ENCODE measurements at places on chromosomes 11 and 22. TPM values are rescaled to one million over a fixed set of nuclear protein-coding genes. Genes with fewer than 3 reads are reported as not detected.
A peak's percentile ranks its signal among the peaks of the same experiment; 100 is the strongest.

- DNase-seq = no peak
Measured at GRCh38 chr11:12298610-12299009, 78.8 kb upstream of the PARVA start.

GLYAT gene
- not detected for total RNA-seq

TBX10 gene
- total RNA-seq = not detected

SYT13 gene
- not detected for total RNA-seq

GRCh38 chr11:75474240-75474639 is 41.2 kb upstream of the KLHL35 start:
- no peak for DNase-seq

TMA7B gene
- total RNA-seq = 0.47 TPM

CCDC81 gene
- total RNA-seq = 1.0 TPM

DNA sequence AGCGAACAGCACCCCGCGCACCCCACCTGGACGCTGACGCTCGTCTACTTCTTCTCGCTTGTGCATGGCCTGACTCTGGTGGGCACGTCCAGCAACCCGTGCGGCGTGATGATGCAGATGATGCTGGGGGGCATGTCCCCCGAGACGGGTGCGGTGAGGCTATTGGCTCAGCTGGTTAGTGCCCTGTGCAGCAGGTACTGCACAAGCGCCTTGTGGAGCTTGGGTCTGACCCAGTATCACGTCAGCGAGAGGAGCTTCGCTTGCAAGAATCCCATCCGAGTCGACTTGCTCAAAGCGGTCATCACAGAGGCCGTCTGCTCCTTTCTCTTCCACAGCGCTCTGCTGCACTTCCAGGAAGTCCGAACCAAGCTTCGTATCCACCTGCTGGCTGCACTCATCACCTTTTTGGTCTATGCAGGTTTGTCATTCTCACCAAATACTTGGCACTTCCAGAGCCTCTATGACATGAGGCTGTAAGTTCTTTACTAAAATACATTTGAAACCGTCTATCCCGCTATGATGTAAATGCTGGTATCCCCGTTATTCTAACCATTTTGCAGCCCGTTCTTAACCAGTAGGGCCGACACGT is 535 bp downstream of the AQP11 start:
- no peak for DNase-seq

PGA4 gene
- total RNA-seq = not detected

APOL6 gene
- 37.2 TPM for total RNA-seq

DNA sequence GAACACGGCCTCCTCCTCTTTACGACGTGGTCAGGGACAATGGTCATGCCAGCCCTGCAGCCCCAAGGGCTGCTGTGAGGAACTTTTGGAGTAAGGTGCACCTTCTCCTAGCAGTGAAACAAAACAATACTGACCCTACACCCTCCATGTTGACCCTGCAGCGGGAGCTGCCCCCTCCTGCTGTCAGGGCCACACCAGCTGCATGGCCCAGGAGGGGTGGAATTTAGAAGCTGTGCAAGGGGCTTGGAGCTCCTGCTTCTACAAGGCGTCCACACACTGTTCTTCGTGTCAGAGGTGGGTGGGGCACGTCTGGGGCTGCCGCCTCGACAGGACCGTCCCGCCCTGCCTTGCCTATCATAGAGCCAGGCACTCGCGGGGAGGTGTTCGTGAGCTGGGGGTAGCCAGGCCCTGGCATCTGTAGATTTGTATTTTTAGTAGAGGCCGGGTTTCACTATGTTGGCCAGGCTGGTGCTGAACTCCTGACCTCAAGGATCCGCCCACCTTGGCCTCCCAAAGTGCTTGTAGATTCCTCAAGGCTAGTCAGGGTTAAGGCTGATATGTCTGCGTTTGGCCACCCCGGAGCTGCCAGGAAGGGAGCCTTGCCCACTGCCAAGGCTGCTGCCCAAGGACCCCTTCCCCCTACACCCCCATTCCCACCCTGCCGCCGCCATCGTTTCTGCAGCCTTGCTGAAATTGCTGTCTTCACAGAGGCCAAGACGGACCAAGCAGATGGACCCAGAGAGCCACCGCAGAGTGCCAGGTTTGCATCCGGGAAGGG is 15.9 kb downstream of the INCENP start:
- DNase-seq = peak; percentile 25

- DNase-seq = no peak
Measured at GRCh38 chr22:39852799-39853198, 40.8 kb downstream of the ENTHD1 start.

DNA sequence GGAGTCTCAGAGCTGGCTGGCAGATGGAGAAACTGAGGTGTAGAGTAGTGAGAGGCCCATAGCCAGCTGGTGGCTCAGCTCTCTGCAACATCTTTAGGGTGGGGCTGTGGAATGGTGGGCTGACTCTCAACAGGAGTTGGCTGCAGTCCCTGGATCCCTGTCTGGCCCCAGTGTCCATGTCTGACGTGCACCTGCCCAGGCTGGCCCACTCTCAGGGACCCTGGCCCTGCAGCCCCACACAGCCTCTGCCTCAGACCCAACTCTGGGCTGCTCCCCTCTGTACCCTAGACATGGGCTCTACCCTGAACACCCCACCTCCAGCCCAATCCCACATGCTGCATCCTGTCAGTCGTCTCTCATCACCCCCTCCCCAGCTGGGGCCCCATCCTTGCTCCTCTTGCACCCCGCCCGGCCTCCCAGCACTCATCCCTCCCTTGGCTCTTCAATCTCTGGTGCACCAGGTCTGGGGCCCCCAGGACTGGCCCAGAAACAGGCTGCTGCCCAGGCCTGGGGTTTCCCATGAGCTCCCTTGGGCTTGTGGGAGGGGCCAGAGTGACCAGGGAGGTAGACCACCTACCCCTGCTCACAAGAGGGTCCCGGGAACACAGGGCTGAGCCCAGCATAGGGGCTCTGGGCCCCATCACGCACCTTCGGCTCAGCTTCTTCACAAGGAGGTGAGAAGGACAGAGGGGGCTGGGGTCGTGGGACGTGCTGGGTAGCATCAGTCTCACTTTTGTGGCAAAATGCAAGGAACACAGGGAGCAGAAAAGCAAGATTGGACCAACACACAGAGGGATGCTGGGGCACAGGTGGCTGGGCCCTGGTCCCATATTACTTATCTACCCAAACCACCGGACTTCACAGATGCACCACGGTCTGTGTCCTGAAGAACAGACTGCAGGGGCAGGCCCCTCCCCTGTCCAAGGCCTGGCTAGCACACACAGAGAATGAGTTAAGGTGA is 31.5 kb downstream of the ARVCF start:
- DNase-seq = no peak

DNA sequence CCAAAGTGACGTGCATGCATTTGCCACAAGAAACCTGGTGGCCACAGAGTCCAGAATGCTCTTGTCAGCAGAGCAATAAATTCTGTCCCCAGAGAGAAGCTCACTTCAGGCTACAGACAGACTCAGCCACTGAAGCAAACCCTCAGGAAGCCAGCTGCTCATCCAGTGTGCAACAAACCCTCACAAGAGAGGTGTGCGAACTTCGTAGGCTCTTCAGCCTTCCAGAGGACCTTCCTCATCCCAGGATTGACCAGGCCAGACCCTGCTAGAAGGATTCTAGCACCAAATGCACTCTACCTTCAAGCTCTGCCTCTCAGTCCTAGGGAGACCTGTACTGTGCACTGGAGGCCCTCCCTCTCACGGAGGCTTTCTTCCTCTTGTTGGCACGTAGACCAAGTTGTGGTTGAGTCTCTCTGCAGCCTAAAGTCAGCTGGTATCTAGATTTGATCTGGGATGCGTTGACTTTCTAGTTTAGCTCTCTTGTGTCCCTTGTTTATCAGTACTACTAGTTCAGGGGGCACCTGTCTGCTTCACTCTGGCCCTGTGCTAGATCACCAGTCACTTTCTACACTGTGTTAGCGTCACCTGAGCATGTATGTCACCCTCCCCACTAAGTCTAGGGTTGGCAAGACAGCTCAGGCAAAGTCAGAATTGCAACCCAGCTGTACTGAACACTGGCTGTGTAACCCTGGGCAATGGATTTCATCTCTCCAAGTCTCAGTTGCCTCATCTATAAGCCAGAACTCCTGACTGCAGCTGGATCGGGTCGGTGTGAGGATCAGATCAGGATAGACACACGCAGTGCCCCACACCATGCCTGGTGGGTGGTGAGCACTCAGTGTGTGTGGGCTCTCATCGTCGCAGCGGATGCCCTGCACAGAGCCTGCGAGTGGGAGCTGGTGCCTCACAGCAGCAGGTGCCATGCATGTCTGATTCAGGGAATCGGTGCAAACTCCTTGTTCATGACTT is 22.1 kb upstream of the TMPRSS13 start:
- DNase-seq = no peak

OVOL1 gene
- total RNA-seq = 25.8 TPM

DNA sequence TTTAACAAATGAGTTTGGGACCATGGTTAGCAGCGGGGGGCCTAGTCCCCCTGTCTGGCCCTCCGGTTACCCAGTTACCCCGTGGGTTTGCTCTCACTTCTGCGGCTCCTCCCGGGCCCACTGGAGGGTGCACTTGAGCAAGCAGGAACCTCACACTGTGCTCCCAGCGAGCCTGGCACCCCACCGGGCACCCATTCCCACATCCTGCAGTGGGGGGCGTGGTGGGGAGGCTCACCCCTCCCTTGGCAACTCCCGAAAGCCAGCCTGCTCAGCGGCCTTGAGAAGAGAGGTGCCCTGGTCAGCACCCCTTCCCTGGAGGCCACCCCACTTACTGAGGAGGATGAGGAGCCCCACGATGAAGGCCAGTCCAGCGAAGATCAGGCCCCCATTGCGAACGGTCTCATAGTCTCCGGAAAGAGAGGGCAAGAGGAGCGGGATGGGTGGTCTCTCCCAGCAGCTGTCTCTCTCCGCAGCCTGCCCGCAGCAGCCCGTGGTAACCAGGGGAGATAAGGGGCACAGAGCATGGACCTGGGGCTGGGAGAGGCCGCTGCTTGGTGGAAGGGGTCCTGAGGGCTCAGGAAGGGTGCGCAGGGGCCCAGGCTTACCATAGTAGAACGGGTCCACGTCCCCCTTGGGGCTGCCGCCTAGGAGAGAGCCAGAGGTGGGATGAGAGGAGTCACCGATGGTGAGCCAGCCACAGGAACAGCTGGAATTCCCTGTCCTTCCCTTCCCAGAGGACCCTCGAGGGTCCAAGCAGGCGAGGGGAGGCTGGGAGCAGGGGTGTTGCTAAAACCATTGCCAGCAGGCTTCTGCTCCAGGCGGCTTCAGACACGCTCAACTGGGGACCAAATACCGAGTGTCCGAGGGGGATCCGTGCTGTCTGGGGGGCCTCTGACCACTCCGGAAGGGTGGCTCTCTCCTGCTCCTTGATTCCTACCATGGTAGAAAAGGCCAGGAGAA is 2.2 kb downstream of the FXYD2 start:
- DNase-seq = no peak

DNA sequence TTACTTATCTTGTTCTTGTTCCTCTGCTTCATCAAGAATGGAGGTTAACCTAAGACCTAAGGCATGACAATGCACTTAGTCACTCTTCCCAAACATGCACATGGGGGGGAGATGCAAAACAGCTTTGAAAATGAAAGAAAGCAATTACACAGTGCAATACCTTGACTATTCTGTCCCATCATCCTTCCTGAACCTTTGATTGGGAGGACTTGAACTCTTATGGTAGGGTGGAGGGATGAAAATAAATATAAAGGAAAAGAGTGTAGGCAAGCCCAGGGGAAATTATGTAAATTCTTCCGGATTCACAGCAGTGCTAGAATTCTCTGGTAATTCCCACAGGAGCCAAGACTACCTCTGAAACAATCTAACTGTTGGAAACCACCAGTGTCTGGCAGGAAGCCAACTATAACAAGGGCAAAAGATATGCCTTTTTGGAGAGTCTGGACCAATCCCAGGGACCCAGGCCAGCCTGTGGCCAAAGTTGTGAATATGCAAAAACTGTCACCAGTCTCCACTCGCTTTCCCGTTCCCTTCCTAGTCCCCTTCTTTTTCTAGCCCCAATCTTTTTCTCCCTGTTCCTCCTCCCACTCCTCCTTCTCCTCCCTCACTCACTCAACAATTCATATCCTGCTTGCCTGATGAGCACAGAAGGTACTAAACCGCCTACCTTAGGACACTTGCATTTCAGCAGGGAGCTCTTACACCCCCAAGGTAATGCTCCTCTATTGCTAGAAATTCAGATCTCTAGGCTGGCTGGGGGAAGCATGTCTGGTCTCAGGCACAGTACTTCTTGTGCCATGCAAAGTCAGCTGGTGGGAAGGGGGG is 2.5 kb upstream of the RCN1 start:
- DNase-seq = peak; percentile 71

Data from ureter (tissue), 1 donor.